Lung (tissue), 17 donors: ENCODE measurements at places on chromosomes 16 and 17. TPM values are rescaled to one million over a fixed set of nuclear protein-coding genes. Genes with fewer than 3 reads are reported as not detected.

GRCh38 chr17:80389011-80389995, 25.7 kb upstream of the ENDOV start:
- H3K27me3 ChIP-seq = no peaks in the 10 kb centered on the region
- H3K4me3 ChIP-seq = no peak overlapping the region
- no peak for DNase-seq
- peaks cover 36% of the 10 kb centered on the region for H3K36me3 ChIP-seq
- peaks cover under 1% of the 10 kb centered on the region for H3K4me1 ChIP-seq
- H3K27ac ChIP-seq = no peak overlapping the region

DNA sequence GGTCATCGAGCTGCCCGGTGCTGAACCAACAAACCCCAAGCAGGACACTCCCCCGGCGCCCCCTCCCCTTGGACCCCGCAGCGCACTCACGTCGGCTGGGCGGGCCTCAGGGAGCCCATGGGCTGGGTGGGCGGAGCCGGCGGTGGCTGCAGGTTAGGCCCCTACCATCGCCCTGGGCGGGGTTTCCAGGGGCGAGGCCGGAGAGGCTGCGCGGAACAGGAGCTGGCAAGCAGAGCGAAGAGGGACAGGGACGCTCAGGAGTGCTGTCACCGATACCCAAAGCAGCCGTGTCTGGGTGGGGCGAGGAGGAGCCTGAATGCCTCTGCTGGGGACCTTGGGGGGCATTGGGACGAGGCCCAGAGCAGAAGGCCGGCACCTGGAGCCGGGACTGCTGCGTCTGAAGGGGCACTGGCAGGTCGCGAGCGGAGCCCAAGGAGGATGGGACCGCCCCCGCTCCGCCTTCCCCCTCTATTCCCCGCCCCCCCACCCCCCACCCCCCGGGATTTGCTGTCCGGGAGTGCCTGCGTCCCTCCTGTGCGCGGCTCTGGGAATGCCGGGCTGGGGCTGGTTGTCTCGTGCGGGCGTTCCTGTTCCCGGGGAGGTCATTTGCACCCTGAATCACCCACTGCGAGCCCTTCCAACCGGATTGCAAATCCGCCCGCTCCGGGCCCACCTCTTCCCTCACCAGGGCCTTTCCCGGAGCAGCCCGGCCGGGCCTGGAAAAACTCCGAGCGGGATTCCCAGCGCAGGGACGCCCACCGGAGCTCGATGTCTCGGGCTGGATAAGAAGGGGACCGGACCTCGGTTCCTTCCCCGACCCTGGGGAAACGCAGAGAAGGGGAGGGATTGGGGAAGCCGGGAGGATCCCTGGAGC, 902 bp downstream of the ARHGAP27 start:
- H3K4me3 ChIP-seq = peak overlapping the region; percentile 73
- H3K4me1 ChIP-seq = no peaks in the 10 kb centered on the region
- H3K27ac ChIP-seq = peak overlapping the region; percentile 92
- peak; percentile 69 for DNase-seq
- H3K27me3 ChIP-seq = peaks cover 26% of the 10 kb centered on the region

GRCh38 chr17:59702304-59702703, 4.9 kb downstream of the PTRH2 start:
- no peak overlapping the region for H3K4me3 ChIP-seq
- no peak overlapping the region for H3K27ac ChIP-seq
- DNase-seq = no peak
- no peaks in the 10 kb centered on the region for H3K27me3 ChIP-seq
- peaks cover 6% of the 10 kb centered on the region for H3K4me1 ChIP-seq
- peaks cover 23% of the 10 kb centered on the region for H3K36me3 ChIP-seq

GRCh38 chr16:77374384-77374783, 60.5 kb downstream of the ADAMTS18 start:
- peak; percentile 14 for DNase-seq
- no peaks in the 10 kb centered on the region for H3K36me3 ChIP-seq
- peaks cover 4% of the 10 kb centered on the region for H3K4me1 ChIP-seq
- no peaks in the 10 kb centered on the region for H3K27me3 ChIP-seq
- H3K27ac ChIP-seq = no peak overlapping the region
- no peak overlapping the region for H3K4me3 ChIP-seq

Gene GJC1
- 44.3 TPM for total RNA-seq
